Calu3 (cell line): ENCODE measurements at places on chromosomes 1 and 21.

DNA sequence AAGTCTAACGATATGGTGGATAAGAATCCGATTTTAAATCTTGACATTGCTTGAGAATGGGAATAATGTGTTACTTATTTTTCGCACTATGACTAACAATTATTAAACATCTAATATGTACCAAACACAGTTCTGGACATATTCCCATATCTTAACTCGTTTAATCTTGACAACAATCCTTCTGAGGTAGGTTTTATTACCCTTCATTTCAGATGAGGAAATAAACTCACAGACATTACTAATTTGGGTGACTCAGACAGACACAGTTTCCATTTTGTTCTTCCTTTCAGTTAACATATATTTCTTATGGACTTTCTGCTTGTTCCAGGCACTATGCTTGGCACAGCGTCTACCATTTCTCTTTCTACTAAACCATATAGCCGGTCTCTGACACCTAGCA is 244.8 kb downstream of the SMYD3 start:
- no peak for DNase-seq

- DNase-seq = no peak
Observed at GRCh38 chr1:7811476-7811875, 27.4 kb downstream of the PER3 start.

- no peak for DNase-seq
Observed at GRCh38 chr1:86472767-86473166, 4.0 kb downstream of the CLCA1 start.

DNA sequence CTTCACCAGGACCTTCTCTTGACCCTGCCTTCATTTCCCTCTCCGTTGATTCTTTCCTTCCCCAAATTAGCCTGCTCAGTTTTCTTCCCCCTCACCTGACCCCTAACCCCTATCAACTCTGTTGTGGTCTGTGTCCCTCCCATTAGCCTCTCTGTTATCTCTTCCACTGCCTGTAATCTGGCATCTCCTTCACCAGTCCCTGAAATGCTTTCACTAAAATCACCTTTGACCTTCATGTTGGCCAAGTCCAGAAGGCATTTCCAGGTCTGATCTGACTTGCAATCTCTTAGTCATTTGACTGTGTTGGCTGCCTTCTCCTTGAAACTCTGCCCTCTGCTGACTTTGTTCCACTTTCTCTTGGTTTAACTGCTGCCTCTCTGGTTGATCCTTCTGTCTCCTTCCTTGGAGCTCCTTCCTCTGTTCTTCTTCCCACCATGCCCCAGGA is 28.2 kb downstream of the ATP8B2 start:
- DNase-seq = peak; percentile 29

GRCh38 chr1:199007423-199007822 is 368.6 kb downstream of the PTPRC start:
- no peak for DNase-seq

- DNase-seq = no peak
Observed at GRCh38 chr1:160570840-160571239, 8.5 kb downstream of the CD84 start.

DNA sequence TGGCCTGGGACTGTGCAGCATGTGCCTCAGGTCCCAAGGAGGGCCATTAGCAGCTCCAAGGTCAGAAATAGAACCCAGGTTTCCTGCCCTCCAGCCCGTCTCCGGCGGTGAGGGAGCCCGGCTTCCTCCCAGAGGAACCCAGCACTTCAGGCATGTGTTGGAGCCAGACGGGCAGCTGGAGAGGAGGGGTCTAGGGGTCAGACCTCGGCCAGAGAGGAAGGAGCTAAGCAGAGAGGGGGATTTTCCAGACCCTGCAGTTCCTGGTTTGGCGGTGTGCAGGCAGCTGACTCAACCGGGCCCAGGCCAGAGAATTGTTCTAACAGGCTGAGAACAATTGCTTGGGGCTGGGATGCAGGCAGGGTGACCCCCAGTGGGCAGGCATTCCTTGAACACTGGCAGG is 37.1 kb downstream of the HSPG2 start:
- peak; percentile 40 for DNase-seq

- DNase-seq = no peak
Observed at GRCh38 chr21:33478182-33478581, 1.6 kb downstream of the TMEM50B start.

GRCh38 chr1:109620401-109620791 is 759 bp downstream of the AMPD2 start:
- DNase-seq = peak; percentile 21

DNA sequence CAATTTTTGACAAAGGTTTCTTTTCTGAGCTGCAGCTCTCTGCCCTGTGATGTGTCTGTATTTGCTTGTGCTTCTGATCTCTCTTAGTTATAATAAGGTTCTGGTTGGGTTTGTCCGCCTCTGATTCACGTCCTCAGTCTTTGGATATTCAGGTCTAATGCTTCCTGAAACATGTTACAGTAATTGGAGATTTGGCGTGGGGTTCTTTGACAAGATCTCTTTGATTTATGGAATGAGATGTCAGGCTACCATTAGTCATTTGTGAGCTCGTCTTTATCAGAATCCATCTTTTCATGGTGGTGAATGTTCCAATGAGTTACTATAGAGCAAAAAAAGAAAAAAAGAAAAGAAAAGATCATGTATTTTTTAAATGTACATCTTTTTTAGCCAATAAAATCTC is 62.5 kb downstream of the BACE2 start:
- DNase-seq = no peak

- DNase-seq = no peak
Observed at GRCh38 chr21:41925767-41926116, 28.1 kb downstream of the C2CD2 start.

GRCh38 chr1:24903011-24903461 is 27.0 kb downstream of the RUNX3 start:
- DNase-seq = no peak

DNA sequence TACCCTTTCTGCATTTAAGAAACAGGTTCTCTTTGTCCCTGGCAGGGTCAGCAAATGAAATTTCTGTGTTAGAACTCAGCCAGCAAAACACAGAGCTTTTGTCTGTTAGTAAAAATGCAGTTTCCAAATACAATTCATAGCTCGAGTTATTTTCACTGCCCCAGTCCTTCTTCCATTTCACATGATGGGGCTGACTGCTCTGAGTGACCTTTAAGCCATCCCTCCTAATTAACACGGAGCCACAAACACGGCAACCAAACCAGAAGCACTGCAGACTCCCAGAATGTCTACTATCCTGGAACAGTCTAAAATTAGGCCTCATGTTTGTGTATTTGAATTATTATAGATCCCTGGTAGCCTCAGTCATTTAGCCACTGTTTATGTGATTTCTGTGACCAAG is 99.1 kb upstream of the RGS4 start:
- no peak for DNase-seq

- no peak for DNase-seq
Observed at GRCh38 chr1:71908303-71908702, 374.0 kb downstream of the NEGR1 start.

GRCh38 chr1:64453688-64454087 is 16.2 kb upstream of the CACHD1 start:
- no peak for DNase-seq

GRCh38 chr21:45318146-45318555 is 30.5 kb upstream of the POFUT2 start:
- DNase-seq = no peak

GRCh38 chr1:50861772-50862171 is 98.3 kb downstream of the FAF1 start:
- DNase-seq = no peak

GRCh38 chr21:38956856-38957571 is 151.3 kb downstream of the ETS2 start:
- DNase-seq = no peak

DNA sequence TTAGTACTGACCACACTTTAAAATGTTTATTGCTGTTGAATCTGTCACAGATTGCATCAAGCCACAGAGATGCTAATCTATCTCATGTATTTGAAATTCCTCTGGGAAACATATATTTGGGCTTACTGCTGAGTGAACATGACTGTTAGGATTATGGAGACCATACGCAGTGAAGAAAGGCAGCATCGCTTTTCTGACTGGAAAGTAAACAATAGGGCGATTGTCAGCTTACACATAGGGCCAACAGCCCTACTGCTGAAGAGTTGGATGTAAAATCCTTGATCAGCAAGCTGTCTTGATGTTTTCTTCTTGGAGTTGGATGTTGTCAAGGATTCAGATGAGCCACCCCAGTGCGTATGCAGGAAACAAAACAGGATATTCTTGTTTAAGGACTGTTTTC is 368.7 kb upstream of the ADGRL2 start:
- DNase-seq = no peak

DNA sequence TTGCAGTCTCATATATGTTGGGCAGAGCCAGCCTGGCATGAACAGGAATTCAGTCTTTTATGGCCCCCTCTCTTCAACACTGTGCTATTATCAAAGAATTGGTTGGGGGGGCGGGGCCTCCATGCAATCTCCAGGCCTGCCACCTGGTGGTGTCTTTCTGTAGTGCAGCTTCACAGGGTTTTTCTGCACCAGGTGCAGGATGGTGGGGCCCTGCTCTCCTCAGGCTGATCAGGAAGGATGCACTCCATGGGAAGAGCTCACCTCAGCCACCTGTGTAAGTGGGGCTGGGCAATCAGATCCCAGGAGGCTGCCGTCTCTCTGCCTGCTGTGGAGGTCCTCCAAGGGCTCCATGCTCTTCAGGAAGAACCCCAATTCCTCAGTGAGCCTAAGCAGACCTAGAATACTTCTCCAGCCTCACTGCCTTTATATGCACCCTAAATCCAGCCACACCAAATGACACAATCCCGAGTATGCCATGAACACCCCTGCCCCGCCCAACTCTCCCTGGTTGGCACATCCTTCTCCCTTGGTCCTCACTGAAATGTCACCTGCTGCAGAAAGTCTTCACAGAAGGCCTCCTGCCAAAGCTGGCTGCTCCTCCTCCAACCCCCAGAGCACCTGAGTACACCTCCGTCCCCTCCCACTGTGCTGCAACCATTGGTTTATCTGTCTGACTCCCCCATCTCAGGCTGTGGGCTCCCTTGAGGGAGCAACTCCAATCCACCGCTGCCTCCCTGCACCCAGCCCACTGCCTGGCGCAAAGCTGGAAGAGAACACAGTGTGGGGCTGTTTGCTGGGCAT is 16.5 kb downstream of the STK40 start:
- DNase-seq = peak; percentile 87

DNA sequence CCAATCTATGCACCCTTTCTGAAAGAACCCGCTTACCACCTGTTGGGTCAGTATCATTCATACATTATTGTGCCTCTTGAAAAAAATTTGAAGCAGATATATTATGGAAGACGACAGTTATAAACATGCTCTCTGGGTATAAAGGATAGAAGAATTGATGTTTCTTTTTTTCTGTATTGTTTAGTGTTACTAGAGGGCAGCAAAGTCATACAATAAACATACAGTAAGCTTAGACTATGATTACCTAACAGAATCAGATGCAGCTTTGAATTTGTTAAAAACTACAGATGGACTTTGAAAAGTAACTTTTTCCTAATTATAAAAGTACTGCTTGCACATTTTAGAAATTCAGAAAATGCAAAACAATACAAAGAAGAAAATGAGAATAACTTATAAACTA is 11.1 kb upstream of the PAXBP1 start:
- no peak for DNase-seq

- DNase-seq = no peak
Observed at GRCh38 chr1:38923607-38924006, 18.0 kb downstream of the RHBDL2 start.

- DNase-seq = peak; percentile 9
Observed at GRCh38 chr1:78143152-78143551, 97.4 kb downstream of the GIPC2 start.

GRCh38 chr21:23977971-23978370 is 1629.3 kb downstream of the MRPL39 start:
- DNase-seq = no peak

DNA sequence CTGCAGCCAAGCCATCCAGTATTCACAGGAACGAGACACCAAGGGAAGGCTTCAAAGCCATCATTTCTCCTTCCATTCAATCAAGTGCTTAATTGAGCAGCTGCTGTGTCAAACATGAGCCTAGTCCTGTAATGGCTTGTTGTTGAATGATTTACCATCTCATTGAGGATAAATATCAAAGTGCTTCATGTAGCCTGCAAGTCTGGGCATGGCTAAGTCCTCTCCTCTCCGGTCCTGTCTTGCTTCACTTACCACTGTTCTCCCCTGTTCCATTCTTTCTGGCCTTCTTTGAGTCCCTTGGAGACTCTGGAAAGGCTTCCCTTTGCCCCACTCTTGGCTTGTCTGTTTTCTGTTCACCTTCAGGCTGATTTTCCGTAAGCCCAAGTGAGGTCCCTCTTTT is 279.8 kb downstream of the PBX1 start:
- no peak for DNase-seq

DNA sequence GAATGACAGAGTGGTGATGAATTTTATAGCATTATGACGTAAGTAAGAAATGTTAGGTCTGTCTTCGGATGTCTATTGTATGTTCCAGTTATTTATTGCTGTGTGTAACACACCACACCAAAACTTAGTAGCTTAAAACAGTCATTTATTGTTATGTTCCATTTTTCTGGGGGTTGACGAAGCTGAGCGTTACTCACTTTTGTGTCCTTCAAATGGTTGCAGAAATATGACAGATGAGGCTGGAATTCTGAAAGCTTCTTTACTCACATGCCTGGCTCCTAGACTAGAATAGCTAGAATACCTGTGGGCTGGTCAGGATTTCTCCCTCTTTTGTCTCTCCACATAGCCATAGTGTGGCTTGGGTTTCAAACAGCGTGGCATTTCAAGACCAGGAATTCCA is 62.1 kb upstream of the S1PR1 start:
- no peak for DNase-seq
